Fibroblast of skin of right quadriceps (primary cell): ENCODE measurements at places on chromosomes 13 and 19.

DNA sequence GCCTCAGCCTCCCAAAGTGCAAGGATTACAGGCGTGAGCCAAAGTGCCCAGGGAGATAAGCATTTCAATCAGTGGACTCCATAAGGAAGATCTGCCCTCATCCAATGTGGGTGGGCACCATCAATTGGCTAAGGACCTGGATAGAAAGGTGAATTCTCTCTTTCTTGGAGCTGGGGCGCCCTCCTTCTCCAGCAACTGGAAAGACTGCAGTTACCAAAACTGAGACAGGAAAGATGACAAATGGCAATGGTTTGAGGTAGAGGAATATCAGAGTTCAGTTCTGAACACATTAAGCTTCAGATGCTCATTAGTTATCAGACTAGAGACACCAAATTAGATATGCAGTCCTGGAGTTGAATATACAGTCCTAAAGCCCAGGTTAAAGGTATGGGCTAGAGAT, 10.5 kb upstream of the ELF1 start:
- DNase-seq, result no peak

DNA sequence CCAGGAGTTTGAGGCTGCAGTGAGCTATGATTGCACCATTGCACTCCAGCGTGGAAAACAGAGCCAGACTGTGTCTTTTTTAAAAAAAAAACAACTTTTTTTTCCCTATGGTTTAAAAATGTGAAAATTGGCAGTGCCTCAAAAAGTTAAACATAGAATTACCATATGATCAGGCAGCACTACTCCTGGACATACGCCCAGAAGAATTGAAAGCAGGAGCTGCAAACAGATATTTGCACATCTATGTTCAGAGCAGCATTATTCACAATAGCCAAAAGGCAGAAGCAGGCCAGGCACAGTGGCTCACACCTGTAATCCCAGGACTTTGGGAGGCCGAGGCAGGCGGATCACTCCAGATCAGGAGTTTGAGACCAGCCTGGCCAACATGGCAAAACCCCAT, 3.8 kb upstream of the RETN start:
- peak; percentile 63 for DNase-seq

GRCh38 chr19:28234637-28235036, 978.3 kb downstream of the UQCRFS1 start:
- peak; percentile 24 for DNase-seq

- no peak for DNase-seq
Observed at GRCh38 chr13:76048675-76049375, 412.7 kb downstream of the LMO7 start.

DNA sequence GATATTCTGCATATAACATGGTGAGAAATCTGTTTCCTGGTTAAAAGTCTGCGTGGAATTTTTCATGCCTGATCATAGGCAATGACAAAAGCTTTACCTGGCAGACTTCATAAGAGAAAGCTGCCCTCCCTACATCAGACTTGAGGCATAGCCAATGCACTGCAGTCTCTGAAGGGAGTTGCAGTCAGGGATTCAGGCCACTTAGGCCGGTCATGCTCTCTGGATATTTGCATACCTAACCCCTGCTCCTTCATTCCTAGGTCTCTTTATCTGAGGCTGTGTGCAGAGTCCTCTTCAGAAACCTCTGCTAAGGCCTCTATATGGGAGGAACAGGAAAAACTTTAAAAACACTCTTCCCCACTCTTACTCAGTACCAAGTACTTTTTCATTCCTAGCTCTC, 287.4 kb downstream of the PCDH17 start:
- no peak for DNase-seq

DNA sequence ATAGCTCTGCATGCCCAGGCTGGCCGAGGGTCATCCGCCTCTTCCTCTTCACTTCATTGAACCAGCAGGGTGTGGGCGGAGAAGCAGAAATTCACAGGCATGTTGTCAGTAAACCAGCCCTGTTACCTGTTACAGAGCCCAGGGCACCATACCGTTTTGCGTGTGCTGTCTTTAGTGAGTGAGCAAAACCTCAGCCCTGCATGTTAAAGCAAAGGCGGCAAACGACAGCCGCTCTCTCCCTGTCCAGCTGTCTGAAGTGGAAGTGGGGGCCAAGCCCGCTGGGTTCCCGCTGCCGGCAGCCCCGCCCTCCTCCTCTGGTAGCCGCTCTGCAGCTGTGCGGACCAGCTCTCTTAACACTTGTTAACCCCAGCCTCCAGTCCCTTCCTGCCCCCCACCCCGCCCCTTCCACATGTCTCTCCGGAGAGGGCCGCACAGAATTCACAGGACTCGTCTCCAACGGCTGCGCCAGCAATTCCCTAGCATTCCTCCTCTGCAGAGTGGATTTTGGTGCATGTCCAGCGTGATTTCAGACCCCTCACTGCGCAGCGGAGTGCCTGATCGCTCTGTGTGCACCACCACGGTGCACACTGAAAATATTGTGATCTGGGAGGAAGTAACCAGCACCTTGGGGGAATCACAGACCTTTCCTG, 12.7 kb downstream of the KLHL26 start:
- no peak for DNase-seq

- DNase-seq, result no peak
Observed at GRCh38 chr13:45413826-45414307, 4.3 kb downstream of the SLC25A30 start.

DNA sequence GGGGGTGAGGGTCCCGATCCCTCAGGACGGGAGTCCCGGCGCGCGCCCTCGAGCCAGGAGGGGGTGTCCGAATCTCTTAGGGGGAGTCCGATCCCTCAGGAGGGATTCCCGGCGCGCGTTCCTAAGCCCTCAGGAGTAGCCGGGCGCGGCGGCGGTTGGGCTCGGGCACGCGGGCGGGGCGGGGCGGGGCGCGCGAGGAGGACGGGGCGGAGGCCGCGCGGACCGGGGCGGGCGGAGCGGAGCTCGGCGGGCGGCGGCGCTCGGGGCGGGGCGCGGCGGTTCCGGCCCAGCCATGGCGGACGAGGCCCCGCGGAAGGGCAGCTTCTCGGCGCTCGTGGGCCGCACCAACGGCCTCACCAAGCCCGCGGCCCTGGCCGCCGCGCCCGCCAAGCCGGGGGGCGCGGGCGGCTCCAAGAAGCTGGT, at the start of gene CUL4A:
CUL4A (plus strand) TSS at position 278 of the 423 bp plus-strand sequence; CDS start at position 293, 15 bp downstream.
- peak; percentile 83 for DNase-seq

DNA sequence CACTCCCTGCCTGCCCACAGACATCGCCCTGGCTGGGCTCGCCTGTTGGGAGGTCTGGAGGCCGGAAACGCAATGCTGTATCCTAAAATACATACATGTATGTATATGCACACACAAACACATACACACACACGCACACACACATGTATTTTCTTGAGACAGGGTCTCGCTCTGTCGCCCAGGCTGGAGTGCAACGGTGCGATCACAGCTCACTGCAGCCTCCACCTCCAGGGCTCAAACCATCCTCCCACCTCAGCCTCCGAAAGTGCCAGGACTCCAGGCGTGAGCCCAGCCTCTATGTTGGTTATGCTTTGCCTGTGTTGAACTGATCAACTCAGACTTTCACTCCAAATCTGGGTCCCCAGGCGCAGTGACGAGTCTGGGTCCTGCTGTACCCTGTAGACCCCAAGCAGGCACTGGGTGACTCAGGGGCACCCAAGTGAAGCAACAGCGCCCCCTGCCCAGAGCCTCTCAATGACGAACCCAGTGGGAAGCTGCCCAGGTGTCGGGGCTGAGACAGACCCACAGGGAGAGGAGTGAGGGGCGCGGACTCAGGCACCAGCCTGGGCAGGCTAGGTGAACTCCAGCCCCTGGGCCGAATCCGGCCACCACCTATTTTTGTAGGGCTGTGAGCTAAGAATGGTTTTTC, 27.4 kb upstream of the CACTIN start:
- no peak for DNase-seq

DNA sequence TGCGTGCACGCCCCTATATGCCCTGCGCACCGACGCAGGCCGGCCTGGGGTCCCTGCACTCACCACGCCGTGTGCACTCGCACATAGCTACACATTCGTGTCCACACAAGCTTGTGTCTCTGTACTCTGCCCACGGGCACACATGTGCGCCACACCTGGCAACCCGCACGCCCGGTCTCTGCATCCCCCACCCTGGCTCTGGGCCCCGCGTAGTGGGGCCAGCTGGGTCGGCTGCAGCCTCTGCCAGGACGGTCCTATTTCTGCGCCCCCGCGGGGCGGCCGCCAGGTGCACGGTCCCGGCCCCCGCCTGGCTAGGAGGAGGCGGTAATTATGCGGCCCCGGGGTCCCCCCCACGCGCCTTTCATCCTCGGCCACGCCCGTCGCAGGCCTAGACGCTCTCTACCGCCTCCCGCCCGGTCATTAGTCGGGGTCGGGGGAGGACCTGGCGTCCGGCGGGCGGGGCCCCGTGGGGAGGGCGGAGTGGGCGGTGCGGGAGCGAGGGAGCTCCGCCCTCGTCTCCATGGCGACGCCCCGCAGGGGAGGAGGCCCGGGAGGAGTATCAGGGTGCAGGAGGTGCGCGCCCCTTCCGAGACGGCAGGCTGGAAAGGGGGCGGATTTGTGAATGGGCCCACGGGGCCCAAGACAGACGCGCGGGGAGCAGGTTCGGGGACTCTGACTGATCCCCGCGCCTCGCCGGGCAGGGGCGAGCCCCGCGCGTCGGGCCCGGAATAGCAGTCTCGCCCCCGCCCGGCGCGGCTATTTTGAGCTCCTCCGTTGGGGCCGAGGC, 2.8 kb upstream of the CIRBP start:
- DNase-seq, result peak; percentile 84

DNA sequence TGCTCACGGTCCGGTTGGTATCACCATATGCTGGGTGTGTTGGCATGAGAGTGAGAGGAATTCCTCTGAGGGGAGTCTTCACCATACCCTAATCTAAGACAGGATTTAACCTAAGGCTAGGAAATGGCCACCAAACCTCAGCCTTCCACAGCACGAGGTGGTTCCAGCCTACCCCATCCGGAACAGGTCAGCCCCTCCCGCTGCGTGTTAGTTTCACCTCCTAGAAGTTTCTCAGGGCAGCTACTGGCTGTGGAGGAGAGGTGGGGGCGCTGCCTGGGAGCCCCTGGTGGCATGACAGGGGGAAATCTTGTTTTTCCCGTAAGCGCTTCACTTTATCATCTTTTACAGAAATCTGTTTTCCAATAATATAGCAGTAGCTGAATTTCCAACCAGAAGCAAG, 55.1 kb downstream of the RGCC start:
- DNase-seq, result no peak

- peak; percentile 31 for DNase-seq
Observed at GRCh38 chr19:10625003-10625761, at the start of gene SLC44A2. SLC44A2 (plus strand) TSS chr19:10625553; CDS start chr19:10625634, 81 bp downstream.

DNA sequence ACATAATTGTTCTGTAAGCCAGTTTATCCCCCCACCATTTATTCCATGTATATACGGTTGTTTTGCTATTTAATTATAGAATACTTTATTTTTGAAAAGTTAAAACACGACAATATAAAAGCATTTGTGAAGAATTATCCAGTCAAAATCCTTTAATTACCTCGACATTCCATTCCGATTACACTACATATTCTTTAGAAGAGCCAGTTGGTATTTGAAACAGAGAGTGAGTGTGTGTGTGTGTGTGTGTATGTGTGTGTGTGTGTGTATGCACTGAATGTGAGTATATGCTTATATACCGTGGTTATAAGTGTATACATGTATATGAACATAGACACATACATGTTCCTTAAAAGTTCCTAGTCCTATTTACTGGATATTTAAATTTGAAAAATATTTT, 87.8 kb upstream of the KLF5 start:
- DNase-seq, result peak; percentile 56

GRCh38 chr13:46855166-46855565, 41.7 kb downstream of the HTR2A start:
- no peak for DNase-seq

DNA sequence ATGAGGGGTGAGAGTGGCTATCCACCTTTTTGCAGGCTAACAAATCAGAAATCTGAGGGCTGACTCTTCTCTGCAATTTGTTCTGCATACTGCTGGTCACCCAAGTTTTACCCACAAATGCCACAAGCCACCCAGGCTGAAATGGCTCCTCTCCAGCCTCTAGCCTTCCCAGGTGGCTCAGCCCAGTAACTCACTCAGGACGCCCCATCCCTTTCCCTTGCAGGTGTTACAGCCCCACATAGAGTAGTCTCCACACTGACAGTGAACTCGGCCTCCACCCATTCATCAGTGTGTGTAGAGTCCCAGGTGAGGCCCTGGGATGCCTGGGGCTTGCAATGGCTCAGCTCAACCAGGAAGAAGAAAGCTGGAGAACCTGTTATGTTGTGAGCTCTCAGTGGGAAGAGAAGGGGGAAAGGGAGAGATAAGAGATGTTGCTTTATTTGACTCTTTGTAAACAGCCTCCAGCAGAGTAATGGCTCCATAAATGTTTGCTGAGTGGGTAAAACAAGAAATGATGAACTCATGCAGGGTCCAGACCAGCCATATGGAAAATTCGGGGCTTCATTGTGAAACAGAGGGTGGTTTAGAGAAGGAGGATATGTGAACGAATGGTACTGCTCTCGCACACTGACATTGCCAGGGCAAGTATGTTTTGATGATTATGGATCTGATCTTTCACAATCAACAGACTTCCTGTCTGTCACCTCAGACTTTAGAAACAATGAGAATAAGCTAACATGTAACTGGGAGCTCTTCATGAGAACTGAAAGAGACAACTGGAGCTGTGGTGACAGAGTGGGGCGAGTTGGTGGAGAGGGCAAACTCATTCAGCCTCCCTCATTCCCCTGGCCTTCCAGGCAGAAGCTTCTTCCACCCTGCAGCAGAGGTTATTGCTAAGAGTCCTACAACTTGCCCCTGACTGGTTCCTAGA, 74.2 kb upstream of the RFC3 start:
- DNase-seq, result no peak

DNA sequence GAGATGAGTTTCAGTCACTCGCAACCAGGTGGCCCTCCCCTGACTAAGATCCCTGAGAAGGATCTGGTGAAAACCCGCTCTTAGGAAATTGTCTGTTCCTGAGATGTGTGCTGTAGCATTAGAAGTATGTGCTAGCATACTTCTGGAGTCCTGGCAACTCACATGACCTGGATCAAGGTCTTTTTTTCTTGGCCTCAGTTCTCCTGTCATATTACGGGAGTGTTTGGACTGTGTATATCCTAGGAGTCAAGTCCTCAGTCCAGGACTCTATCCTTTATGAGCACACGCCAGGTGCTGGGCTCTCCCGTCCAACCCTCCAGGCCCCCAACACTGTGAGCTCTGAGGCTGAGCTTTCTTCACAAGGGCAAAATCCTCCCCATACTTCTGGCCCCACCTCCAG, 156.4 kb downstream of the UQCRFS1 start:
- no peak for DNase-seq

- DNase-seq, result no peak
Observed at GRCh38 chr19:722553-723101, 13.9 kb downstream of the PALM start.

DNA sequence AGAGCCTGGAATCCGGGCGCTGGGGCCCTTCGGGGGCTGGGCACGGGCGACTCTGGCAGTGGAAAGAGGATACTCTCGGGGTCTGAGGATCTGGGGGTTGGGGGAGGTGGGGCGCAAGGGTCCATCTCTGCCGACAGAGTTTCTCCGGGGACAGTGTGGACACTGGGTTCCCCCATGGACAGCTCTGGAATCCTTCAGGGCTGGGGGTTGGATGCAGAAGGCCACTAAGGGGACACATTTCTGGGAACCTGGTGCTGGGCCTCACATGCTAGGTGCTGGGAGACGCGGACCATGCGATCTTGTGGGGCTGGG, 2.3 kb downstream of the TGFBR3L start:
- DNase-seq, result no peak
